ENCODE measurements at places on chromosomes 7 and 10. TPM values are rescaled to one million over a fixed set of nuclear protein-coding genes. Genes with fewer than 3 reads are reported as not detected.

- no peaks in the 10 kb centered on the region for H3K36me3 ChIP-seq
- H3K4me1 ChIP-seq: no peaks in the 10 kb centered on the region
- H3K27me3 ChIP-seq: no peaks in the 10 kb centered on the region
- DNase-seq: no peak
- no peak overlapping the region for H3K4me3 ChIP-seq
These were observed 194.0 kb downstream of the CFTR start for GRCh38 chr7:117673839-117674238.

DNA sequence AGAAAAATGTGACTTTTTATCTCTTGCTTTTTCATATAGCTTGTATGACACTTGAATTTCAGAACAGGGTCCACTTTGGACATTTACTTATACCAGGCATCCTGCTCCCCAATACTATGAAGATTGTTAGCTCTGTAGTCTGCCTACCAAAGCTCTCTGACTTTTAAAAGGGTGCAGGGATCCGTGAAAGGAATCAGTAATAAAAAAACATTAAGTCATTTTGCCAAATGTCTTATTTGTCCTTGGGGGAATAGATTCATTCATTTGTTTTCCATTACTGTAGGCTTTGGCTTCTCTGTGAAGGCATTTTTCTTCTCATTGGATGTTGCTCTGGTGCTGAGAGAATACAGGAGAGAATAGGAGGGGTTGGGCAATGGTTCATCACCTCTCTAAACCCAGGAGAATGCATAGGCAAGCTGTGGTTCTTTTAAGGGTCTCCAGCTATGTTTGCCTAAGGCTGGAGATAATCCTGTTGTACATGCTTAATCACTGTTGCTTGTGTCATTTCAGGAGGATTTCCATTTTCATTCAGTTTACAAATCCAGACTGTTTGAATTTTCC is 103.5 kb downstream of the SRI start:
- H3K36me3 ChIP-seq: no peaks in the 10 kb centered on the region
- no peak for DNase-seq
- H3K4me3 ChIP-seq: no peak overlapping the region
- no peaks in the 10 kb centered on the region for H3K27me3 ChIP-seq
- no peaks in the 10 kb centered on the region for H3K4me1 ChIP-seq

- H3K4me1 ChIP-seq: no peaks in the 10 kb centered on the region
- DNase-seq: no peak
- H3K27me3 ChIP-seq: no peaks in the 10 kb centered on the region
- H3K27ac ChIP-seq: peak overlapping the region; percentile 72
- no peaks in the 10 kb centered on the region for H3K36me3 ChIP-seq
- H3K4me3 ChIP-seq: no peak overlapping the region
These were observed 166.4 kb upstream of the ADO start for GRCh38 chr10:62638062-62638477.

Gene CH25H
- total RNA-seq: not detected

GRCh38 chr10:14010769-14011574 is 319.8 kb downstream of the FRMD4A start:
- H3K4me3 ChIP-seq: no peak overlapping the region
- H3K27ac ChIP-seq: no peak overlapping the region
- no peaks in the 10 kb centered on the region for H3K4me1 ChIP-seq
- no peaks in the 10 kb centered on the region for H3K36me3 ChIP-seq

Gene SEMA3A
- 0.25 TPM for total RNA-seq

Gene SRGN
- total RNA-seq: 32.2 TPM

Gene SPAM1
- total RNA-seq: not detected

Gene ACBD5
- 39.7 TPM for total RNA-seq

DNA sequence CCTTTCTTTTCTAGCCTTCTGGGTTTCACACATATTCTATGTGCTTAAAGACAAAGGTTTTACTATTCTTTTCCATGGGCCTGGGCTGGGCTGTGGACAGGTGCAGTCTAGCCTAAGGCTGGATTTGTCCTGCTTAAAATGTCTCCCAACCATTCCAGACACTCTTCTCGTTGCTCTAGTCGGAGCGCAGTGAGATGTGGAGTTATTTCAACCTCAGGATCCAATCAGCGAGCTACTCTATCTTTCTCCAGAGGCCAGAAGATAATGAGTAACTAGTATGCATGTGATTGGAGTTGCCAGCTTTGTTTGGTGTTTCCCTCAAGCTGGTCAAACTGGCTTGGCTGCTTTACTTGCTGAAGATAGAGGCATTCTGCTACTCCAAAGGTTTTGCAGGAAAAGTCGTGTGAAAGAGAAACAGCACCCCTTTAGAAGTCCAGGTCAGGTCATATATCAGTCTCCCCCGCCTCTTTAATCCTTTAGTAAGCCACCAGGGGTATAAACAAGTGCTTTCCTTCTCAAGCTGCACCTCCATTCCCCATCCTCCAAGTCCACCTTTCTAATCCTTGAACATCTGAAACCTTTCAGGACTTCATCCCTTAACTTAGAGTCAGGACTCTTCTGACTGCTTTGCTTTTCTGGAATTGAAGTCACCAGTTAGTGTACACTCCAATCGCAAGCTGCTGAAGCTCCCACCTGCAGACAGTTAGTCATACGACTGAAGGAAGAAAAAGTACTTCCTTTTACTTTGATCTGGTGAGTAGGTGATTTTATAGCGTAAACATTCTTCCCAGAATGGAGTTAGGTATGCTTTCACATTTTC is 78.8 kb downstream of the DNMBP start:
- peaks cover 7% of the 10 kb centered on the region for H3K4me1 ChIP-seq
- no peaks in the 10 kb centered on the region for H3K27me3 ChIP-seq
- H3K4me3 ChIP-seq: peak overlapping the region; percentile 59
- no peaks in the 10 kb centered on the region for H3K36me3 ChIP-seq
- no peak for DNase-seq

Gene TRIM73
- total RNA-seq: 1.7 TPM

GRCh38 chr7:96005271-96005670 is 232.9 kb downstream of the DYNC1I1 start:
- DNase-seq: no peak
- no peak overlapping the region for H3K4me3 ChIP-seq
- H3K27ac ChIP-seq: no peak overlapping the region
- no peaks in the 10 kb centered on the region for H3K36me3 ChIP-seq
- no peaks in the 10 kb centered on the region for H3K27me3 ChIP-seq

GRCh38 chr7:130486954-130487436 is 4.9 kb upstream of the MEST start:
- peaks cover 19% of the 10 kb centered on the region for H3K4me1 ChIP-seq
- no peaks in the 10 kb centered on the region for H3K27me3 ChIP-seq
- peak overlapping the region; percentile 57 for H3K27ac ChIP-seq
- DNase-seq: no peak
- peak overlapping the region; percentile 60 for H3K4me3 ChIP-seq

GRCh38 chr10:104085801-104086400 is at the start of gene COL17A1:
Gene COL17A1, minus strand, starts transcription at chr10:104085880. Its CDS starts 5,207 bp downstream, at chr10:104080673.
- no peaks in the 10 kb centered on the region for H3K27me3 ChIP-seq
- no peak within 1 kb of the TSS for H3K4me3 ChIP-seq
- no peak within 1 kb of the TSS for H3K27ac ChIP-seq
- no peaks in the 10 kb centered on the region for H3K36me3 ChIP-seq

DNA sequence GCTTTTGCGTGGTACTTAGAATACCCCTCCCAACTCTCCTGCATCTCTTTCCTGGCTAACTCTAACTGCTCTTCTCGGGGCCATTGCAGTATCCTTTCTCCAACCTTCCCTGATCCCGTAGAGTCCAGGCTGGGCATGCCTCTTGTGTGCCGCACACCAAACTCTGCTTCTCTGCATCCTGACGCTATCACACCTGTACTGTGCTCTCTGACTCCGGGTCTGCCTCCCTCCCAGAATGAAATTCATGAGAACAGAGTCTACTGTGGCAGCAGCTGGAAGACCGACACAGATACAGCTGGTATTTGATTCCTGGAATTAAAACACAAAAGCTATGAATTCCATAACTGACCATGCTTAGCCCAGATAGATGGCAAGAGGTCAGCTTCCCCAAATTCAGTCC is 60.9 kb downstream of the C10orf67 start:
- no peaks in the 10 kb centered on the region for H3K4me1 ChIP-seq
- H3K27me3 ChIP-seq: no peaks in the 10 kb centered on the region
- no peak overlapping the region for H3K4me3 ChIP-seq
- H3K27ac ChIP-seq: no peak overlapping the region
- no peak for DNase-seq

Gene AUTS2
- 24.4 TPM for total RNA-seq

Gene PVRIG
- total RNA-seq: 0.59 TPM

Gene GNAI1
- total RNA-seq: 19.2 TPM

Gene SPDYE2
- total RNA-seq: 0.08 TPM

DNA sequence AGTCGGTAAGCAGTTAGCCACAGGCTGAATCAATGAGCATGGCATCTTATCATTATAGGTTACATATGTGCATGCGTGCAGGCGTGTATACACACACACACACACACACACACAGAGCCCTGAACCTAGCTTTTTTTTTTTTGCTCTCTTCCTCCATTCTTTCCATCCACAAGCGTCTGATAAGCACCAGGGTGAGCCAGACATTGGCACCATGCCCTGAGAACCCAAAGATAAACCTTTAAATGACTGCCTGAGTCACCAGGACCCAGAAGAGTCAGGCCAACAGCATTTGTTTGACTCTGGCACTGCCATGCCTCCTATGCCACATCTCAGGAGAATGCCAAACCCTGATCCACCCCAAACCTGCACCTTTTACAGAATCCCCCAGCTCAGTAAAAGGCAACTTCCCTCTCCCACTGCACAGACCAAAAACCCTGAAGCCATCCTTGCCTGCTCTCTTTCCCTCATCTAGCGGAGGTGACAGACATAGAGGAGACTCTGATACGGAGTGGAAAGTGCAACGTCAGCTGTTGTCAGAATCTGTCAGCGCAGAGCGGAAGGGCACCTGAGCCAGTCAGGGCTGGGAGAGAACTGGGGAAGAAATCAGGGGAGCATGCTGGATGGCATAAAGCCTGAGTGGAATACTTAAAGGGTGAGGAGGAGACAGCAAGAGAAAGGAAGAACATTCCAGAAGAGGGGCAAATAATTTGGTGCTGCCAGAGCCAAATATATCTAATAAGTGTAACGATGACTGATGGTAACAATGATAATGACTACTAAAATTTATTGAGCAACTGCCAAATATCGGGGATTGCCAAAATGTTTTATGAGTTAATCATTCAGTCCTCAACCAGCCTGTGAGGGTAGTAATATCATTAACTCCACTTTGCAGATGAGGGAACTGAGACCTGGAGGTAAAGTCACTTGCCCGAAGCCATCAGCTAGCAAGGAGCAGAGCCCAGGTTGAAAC is 3.2 kb downstream of the PARP12 start:
- H3K4me3 ChIP-seq: no peak overlapping the region
- DNase-seq: peak; percentile 64
- H3K27ac ChIP-seq: no peak overlapping the region

DNA sequence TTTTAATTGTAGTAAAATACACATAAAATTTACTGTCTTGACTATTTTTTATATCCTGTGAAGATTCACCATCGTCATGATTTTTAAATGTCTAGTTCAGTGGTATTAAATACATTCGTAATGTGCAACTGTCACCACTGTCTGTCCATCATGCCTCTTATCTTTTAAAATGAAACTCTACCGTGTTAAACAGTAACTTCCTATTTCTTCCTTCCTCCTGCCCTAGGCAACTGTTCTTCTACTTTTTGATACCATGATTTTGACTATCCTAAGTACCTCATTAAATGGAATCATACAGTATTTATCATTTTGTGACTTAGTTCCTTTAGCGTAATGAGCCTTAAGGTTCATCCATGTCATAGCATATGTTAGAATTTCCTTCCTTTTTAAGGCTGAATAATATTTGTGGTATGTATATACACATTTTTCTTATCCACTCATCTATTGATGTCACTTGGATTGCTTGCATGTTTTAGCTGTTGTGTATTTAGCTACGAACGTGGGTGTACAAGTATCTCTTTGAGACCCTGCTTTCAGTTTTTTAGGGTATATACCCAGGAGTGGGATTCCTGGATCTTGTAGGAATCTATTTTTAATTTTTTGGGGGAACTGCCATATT is 13.5 kb downstream of the SLK start:
- no peak overlapping the region for H3K4me3 ChIP-seq
- H3K27ac ChIP-seq: no peak overlapping the region
- H3K27me3 ChIP-seq: no peaks in the 10 kb centered on the region
- no peak for DNase-seq
- no peaks in the 10 kb centered on the region for H3K4me1 ChIP-seq

- no peaks in the 10 kb centered on the region for H3K36me3 ChIP-seq
- no peaks in the 10 kb centered on the region for H3K4me1 ChIP-seq
- H3K27ac ChIP-seq: no peak overlapping the region
- no peaks in the 10 kb centered on the region for H3K27me3 ChIP-seq
These were observed 97.6 kb upstream of the ZNF438 start for GRCh38 chr10:31129271-31129670.

DNA sequence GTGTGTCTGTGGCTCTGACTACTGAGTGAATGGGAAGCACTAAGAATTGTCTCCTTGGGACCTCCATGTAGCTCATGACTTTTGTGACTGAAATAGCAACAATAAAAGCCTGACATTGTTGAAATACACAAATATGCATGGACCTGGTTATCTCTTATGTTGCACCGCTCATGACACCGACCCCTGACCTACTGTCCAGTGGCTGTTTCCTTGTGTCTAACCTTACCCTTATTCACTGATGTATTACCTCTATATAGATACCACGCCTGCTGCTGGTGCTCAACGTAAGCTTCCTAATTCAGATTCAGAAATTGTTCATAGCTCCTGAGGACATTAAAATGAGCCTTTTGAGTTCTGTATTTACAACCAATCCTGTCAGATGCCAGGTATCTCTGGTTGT is 243.4 kb upstream of the SEMA3C start:
- H3K27me3 ChIP-seq: no peaks in the 10 kb centered on the region
- no peak for DNase-seq
- H3K4me3 ChIP-seq: no peak overlapping the region

Gene SSC4D
- 1.2 TPM for total RNA-seq

Gene CTAGE4
- total RNA-seq: 1.7 TPM

GRCh38 chr10:5510281-5511072 is 11.1 kb upstream of the CALML5 start:
- H3K27me3 ChIP-seq: no peaks in the 10 kb centered on the region
- H3K4me1 ChIP-seq: no peaks in the 10 kb centered on the region
- no peak overlapping the region for H3K4me3 ChIP-seq
- H3K36me3 ChIP-seq: no peaks in the 10 kb centered on the region
- no peak for DNase-seq
- no peak overlapping the region for H3K27ac ChIP-seq

- no peak for DNase-seq
- no peaks in the 10 kb centered on the region for H3K4me1 ChIP-seq
- H3K27ac ChIP-seq: no peak overlapping the region
- H3K36me3 ChIP-seq: no peaks in the 10 kb centered on the region
- no peaks in the 10 kb centered on the region for H3K27me3 ChIP-seq
- H3K4me3 ChIP-seq: no peak overlapping the region
These were observed 162.3 kb downstream of the BAMBI start for GRCh38 chr10:28839600-28840007.
